Stimulated activated CD8-positive, alpha-beta memory T cell treated with anti-CD3 and anti-CD28 coated beads, Interleukin-2, amount 100 ng/mL, for 1 hour (primary cell): ENCODE measurements at places on chromosomes 5 and 9.

GRCh38 chr5:87948486-87948885 is 320.2 kb downstream of the TMEM161B start:
- DNase-seq, result no peak

DNA sequence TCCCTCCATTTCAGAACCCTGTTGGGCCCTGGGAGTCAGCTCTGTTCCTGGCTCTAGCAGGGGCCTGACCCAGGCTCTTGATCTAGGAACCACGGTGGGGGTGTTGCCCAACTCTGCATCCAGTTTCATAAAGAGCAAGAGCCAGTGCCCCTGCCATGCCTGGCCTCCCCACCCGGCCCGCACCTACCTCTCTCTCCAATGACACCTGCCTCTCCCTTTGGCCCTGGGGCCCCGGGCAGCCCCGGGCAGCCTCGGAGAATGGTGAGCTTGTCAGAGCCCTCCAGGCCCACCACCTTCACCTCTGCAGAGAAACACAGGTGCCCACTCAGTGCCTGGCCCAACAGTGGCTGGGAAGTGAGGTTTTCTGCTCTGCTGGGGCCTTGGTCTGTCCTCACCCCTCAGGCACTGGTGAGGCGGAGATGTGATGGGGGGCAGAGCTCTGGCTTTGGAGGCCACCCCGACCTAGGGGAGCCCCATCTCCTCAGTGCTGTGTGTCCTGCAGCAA is 1.5 kb downstream of the FCN1 start:
- DNase-seq, result no peak

GRCh38 chr9:94983552-94983951 is 257.1 kb downstream of the AOPEP start:
- DNase-seq, result no peak

DNA sequence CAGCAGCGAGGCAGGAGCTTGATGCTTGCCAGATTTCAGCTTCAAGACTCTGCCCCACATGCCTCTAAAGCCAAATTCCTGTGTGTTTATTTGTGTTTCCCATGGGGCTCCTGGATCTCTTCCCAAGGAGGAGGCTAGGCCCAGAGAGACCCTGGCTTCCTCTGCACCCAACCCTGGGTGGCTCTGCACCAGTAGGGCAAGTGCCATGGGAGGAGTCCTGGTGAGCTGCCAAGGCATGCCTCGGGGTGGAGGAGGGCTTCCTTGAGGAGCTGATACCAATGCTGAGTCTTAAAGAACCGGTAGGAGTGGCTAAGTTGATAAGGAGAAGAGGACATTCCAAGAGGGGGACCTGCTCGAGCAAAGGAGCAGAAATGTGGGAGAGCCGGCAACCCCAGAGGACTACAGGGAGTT is 6.8 kb upstream of the TIFAB start:
- no peak for DNase-seq

DNA sequence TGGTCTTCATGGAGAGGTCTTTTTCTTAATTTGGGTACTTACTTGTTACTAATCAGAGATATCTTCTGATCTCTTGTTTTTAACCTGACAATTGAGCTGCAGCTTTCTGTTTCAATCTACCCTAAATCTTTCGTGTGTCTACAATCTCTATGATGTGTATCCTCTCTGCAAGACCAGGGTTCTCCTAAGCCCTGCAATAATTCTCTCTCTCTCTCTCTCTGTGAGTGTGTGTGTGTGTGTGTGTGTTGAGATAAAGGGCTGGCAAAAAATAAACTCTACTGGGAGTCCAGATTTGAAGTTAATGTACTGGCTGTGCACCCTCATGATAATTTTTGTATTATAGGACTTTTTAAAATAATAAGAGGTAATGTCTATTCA is 57.8 kb upstream of the FBXL7 start:
- DNase-seq, result no peak

GRCh38 chr5:145598983-145599382 is 236.2 kb downstream of the PRELID2 start:
- DNase-seq, result no peak

DNA sequence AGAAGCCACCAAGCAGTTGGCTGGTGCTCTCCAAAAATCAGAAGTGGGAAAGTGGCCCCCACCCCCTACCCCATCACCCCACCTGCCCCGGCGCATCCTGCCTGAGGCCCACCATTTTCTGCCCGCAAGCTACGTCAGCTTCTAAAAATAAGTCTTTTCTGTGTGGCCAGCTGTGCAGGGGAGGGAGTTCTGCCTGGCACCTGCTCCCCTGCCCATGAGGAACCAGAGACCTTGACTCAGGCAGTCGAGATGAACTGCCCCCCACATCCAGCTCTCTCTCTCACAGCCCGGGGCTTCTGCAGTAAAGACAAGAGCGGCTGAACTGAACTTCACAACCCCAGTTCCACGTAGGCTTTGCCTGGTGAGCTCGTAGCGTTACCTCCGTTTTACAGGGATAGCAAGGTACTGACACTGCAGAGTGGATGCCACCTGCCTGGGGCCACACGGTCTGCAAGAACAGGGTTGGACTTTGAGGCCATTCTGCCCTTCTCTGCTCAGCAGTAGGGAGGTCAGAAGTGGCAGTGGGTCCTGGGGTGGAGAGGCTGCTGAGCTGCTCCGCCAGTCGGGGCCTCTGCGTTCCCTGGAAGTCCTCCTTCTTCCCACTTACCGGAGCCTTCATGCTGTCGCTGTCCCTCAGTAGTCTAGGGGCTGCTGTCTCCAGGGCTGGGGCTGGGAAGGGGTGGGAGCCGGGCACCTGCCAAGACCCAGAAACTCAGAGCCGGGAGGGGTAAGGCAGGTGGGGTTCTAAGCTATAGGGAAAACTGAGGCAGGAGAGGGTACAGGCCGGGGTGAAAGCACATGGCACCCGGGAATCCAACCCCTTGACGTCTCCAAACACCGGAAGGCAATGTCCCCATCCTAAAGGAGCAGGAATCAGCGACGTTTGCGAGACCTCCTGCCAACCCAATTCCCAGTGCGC is 781 bp downstream of the ST6GALNAC4 start:
- no peak for DNase-seq

DNA sequence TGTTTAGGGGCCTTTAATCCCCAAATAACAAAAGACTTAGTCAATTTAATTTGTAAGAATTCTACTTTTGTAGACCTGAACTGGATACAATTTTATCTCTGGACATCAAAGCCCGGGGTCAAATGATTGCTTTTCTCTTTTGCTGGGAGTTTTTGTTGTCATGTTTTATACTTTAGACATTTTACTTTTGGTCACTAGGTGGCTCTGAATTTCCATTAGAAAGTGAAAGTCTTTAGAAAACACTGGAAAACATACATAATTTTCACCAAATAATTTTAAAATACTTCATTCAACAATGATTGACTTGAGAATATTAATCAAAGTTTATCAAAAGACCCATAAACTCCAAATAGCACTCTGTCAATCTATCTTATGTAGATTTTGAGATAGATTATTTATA is 2.8 kb upstream of the PCA3 start:
- DNase-seq, result no peak

DNA sequence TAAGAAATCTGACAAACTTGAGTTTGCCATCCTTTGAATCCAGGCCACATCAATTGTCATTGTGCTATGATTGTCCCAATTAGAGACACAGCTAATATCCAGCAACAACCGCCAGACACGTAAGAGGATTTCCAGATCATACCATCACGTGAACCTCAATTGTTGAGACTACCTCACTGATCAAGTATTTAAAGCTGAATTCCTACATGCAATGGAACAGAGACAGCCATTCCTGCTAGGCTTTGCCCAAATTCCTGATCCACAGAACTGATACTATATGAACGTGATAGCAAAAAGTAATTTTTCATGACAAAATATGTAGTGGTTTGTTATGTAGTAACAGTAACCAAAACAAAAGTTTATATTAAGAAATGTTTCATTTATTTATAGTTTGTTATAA is 657.7 kb downstream of the PRR16 start:
- DNase-seq, result no peak

DNA sequence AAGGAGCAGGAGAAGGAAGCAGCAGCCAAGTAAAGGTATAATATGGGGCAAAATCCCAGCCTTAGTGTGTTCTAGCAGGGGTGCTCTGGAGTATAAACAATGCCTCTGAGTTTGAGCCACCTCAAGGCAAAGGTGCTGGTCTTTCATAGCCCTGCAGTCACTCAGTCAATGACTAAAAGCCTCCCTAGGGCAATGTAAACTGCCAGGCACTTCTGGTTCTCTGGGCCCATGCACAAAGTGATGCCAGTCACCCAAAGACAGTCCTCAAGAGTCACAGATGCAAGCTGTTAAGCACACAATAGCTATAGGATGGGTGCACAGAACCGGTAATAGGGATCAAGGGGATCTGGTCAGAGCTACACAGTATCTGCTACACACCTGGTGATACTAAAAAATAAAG is 12.6 kb downstream of the ZBTB5 start:
- DNase-seq, result no peak

- no peak for DNase-seq
Observed at GRCh38 chr9:15512204-15512603, 1.4 kb upstream of the PSIP1 start.

- no peak for DNase-seq
Observed at GRCh38 chr5:154313360-154314017, 123.0 kb downstream of the GALNT10 start.

DNA sequence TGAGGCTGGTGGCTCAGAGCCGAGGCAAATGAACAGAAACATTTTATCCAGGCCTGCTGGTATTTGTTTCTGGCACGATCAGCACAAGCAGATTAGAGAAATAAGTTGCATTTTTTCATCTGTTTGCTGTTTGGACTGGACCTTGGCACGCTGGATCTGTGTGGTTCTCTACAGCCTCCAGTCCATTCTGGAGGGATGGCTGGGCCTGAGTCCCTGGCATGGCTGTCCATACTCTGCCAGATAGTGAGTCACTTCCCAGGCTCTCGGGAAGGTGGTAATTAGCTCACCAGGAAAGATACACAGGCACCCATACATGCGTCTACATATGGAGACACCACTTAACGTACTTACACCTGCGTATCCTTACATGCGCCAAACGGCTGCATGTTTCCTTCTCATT is 78.6 kb downstream of the SPRY4 start:
- no peak for DNase-seq

DNA sequence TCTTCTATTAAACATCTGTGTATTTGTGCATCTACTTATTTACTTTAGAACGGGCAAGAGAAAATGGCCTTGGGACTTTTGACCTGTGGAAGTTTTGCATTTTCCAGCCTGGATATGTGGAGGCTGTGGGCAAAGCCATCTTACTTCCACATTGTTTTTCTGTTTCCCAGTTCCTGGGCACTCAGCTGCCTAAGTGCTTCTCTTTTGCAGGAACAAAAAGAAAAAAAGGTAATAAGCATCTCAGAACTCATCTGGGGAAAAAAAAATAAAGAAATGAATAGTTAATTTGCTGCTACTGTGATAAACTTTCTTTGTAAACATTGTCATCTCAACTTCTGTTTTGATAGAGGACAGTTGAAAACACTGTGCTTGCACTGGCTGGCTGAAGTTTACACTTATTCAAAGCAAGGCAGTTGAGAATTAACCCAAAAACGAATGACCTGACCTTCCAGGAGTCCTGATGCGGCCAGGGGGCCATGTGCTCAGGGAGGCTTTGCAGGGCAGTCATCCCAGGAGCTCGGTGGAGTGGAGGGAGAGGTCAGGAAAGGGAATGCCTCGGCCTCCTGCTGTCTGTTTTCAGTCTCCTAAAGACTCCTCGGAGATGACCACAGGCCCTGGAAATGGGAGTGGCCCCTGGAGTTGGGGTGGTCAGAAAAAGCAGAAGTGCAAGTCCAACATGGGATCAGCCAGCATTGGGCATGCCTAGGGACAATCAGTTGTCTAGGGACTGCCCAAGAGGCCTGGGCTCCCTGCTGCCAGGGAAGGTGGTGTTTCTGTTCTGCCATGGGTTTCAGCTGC is 75.5 kb downstream of the RAI14 start:
- no peak for DNase-seq

- no peak for DNase-seq
Observed at GRCh38 chr5:66728049-66728448, 131.9 kb downstream of the MAST4 start.

- DNase-seq, result no peak
Observed at GRCh38 chr9:28135549-28135948, 562.3 kb upstream of the C9orf72 start.

DNA sequence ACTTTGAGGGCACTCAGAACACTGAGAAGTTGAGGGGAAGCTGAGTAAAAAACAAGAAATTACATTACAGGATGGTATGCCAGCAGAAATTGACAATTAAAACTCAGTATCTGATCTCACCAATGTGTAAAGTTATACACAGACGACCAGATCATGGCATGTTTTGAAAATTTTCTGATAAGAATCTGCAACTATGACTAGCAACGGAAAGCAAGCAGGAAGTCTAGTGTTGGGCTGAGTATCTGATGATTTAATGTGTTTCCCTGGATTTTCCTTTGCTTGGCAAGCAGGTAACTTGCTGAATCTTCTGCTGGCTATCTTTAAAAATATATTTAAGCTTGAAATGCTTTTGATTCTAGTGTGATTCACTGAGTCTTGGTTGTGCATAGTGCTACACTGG is 5.2 kb upstream of the GCNT4 start:
- no peak for DNase-seq

- no peak for DNase-seq
Observed at GRCh38 chr5:109486200-109486804, 76.5 kb upstream of the PJA2 start.

DNA sequence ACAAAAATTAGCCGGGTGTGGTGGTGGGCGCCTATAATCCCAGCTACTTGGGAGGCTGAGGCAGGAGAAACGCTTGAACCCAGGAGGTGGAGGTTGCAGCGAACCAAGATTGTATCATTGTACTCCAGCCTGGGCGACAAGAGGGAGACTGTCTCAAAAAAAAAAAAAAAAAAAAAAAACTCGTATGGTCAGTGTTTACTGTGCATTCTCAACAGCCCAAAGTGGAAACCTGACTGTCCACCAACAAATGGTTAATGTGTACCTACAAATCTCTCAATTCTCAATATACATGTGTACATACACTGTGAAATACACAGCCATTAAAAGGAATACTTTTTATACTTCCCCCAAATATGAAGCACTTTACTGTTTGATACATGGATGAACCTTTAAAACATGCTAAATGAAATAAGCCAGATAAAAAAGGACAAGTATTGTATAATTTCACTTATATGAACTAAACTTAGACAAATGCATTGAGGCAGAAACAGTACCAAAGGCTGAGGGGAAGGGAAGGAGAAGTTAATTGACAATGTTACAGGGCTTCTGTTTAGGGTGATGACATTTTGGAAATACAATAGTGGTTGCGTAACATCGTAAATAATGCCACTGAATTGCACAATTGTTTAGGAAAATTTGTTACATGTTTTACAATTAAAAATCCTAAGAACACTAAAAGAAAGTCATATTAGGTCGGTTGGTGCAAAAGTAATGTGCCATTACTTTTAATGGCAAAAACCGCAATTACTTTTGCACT is 16.5 kb downstream of the DNAJA1 start:
- no peak for DNase-seq

GRCh38 chr5:3489239-3489843 is 106.3 kb upstream of the IRX1 start:
- DNase-seq, result no peak
